ENCODE measurements at places on chromosomes 5 and 9.

- no peak for DNase-seq
These were observed 261.3 kb downstream of the CWC27 start for GRCh38 chr5:65030056-65030455.

DNA sequence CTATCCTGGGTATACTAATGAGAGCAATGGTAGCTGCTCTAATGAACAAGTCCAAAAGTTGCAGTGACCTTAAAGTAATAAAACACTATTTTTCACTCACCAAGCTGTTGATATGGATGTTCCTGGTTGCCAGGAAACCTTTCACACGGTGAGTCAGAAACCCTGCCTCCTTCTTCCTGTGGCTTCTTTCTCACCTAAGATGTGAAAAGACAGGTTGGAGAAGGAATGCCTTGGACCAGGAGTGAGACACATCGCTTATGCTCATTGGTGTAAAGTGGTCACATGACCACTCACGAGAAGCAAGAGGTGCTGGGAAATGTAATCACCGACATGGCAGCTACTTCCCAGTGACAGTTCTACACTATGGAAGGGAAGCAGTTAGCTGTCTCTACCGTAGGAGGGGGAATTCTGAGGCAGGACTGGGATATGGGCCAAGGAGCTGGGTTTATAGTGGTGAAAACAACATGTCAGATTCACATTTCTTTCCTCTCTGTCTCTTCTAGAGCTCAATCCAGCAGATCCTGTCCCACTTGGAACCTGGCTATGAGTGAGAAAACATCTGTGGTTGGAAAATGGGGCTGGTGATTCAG, 320.4 kb upstream of the KLF4 start:
- no peak for DNase-seq

DNA sequence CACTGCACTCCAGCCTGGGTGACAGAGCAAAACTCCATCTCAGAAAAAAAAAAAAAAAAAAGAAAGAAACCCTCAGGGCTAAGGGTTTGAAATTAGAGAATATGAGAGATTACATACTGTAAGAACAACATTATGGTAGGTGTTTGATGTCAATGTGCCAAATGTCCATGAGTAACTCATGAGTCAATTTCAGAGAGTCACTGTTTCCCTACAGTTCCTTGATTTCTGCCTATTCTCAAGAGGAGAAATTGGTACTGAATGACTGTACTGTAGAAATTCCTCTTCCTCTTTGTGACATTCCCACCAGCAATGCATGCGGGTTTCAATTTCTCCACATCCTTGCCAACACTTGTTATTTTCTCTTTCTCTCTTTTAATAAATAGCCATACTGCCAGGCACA, 35.2 kb downstream of the MARVELD2 start:
- no peak for DNase-seq

DNA sequence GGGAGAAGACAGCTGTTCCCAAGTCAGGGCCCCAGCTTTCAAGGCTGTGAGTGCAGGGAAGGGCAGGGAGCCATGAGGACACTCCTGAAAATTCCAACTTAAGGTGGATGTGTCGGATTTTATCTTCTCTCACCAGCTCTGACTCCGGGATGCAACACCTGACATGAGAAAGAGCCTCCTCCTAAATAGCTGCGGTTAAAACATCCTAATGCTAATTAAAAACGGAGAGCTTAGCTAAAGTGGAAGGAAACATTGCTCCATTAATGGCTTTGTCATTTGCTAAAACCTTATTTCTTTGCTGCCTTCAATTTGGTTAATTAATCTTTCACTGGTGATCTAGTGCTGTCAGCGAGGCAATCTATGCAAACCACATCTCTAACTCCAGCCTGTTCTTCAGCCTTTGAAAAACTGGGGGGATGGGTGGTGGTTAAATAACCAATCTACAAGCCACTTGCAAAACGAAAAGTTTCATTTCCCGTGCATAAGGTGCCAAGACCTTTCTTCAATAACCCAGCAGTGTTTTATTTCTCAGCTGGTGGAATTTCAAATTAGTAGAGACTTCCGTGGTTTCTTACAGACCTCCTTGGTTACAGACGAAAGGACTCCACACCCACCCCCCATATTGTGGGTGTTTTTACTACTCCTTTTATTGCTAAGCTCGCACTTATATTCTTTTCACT, 379.6 kb downstream of the MLLT3 start:
- no peak for DNase-seq

GRCh38 chr9:28770226-28770625, 1196.9 kb upstream of the C9orf72 start:
- DNase-seq = no peak

DNA sequence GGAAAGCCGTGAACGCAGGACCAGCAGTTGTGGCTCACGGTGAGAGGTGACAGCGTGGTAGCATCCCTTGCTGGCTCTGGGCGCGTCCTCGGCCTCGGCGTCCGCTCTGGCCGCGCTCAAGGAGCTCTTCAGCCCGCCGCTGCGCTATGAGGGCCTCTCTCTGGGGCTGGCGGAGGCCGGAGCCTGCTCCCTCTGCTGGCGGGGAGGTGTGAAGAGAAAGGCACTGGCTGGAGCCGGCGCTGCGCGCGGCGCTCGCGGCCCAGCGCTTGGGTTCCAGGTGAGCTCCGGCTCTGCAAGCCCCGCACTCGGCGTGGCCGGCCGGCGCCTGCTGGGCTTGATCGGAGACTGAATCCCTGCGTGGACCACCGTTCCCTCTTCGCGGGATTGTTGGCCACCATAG, 705.6 kb downstream of the SEMA5A start:
- DNase-seq = no peak

GRCh38 chr5:67123819-67124218, 72.8 kb downstream of the CD180 start:
- no peak for DNase-seq

DNA sequence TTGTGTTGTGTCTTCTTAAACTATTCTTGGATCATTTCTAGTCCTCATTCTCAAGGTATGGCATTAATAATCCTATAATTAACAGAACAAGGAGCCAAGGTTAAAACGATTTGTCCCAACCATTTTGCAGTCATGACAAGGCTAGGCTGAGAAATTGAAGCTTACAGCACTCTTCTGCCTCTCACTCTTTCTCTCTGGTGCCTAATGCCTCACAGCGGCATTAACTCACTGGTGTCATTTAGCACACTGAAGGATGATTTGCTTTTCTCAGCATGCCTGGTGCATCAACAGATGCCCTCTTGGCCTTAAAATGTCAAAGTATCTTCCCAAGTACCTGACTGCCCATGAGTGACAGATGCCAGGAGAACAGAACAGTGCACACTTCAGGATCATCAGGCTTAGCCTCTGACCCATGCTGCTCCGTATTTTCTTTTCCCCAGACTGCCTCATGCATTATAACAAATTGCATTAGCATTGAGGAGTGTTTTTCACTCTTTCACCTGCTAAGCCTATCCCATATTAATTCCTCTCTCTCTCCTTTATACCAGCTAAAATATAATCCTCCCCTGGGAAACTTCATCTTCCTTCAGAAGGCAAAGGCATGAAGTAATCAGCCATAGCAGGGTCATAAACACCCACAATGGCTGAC, 61.1 kb upstream of the SV2C start:
- no peak for DNase-seq

Data from left cardiac atrium (tissue), 4 donors.